ENCODE measurements at places on chromosomes 13 and 19.

DNA sequence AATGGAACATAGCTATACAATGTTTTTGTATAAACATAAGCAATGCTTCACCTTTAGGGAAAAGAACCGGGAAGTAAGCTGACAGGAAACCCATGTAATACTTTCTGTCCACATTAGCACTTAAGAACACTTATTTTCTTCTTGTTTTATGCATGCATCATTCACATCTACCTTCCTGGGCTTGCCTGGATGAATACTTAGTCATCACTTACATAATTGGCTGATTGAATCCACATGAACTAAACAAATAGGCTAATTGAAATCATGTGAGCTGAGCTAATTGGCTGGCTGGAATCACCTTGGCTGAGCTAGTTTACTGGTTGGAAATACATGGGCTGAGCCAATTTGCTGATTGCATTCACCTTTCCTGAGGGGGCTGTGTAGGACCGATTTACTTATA, 78.8 kb downstream of the ZNF726 start:
- no peak for DNase-seq

GRCh38 chr19:41407271-41407670, 9.7 kb downstream of the BCKDHA start:
- peak; percentile 64 for DNase-seq

DNA sequence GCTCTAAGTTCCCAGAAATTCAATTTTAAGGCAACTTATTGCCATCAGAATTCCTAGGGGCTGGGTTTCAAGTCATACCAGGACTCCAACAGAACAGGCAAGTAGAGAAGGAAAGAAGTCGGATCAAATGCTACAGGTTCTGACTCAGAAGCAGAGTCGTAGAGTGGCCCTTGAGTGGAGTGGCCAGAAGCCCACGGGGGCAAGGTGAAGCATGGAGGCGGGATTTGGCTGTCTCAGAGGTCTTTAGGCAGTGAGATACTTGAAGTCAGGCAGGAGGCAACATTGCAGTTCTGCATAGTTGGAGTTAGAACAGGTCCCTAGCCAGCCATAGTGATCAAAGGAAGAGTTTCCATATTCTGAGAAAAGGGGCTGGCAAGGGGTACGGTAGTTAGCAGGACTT, 111.6 kb downstream of the NHLRC3 start:
- DNase-seq, result no peak

DNA sequence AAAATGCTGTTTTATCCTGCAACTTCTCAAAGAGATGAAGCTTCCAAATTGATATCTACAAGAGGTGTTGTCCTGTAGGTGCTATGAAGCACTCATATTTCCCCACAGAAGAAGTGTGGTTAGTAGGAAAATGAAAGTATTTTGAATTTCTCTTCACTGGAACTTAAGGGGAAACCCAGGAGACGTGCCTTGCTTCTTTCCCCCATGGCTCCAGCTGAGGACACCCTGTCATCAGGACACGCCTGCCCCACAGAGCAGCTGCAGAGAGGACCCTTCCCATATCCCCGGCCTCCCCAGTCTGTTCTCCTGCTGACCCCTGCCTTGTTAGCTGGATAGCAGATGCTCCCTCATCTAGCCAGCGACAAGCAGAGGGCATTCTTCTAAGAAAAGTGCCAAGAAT, 371.3 kb downstream of the COG6 start:
- DNase-seq, result no peak

DNA sequence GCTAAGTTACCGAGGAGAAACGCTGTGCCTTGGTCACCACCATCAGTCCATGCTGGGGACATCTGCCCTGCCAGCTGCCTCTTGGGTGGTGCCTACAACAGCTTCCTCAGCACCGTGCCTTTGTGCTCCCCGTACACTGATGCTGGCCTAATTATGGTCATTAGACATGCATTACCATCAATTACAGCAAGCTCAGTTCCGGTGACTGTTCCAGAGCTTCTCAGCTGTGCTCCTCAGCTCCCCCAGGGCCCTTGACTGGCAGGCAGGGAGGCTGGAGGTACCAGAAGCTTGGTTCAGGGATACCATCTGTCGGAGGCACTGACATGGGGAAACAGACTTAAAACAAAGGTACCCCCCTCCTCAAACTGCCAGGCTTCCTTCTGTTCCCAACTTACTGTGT, 40.2 kb downstream of the CILP2 start:
- DNase-seq, result no peak

GRCh38 chr19:37506387-37507166, at the start of gene ZNF793:
ZNF793 (plus strand) TSS chr19:37506939; CDS start chr19:37523440, 16,501 bp downstream.
- peak; percentile 95 for DNase-seq

DNA sequence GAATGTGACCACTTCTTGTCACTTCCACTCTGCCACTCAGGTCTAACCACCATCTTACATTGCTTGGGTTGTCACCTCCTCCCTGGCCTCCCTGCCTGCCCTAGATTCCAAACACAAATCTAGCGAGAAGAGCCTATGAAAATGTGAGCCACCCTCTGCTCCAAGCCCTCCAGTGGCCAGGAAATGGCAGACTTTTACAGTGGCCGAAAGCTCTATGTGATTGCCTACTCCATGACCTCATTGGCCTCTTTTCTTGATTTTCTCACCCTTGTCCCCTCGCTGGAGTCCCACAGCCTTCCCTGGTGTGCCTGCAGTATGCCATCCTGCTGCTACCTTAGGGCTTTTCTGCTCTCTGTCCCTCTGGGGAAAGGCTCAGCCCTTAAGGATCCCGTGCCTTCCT, 84.2 kb downstream of the LRCH1 start:
- DNase-seq, result no peak

- DNase-seq, result peak; percentile 10
Observed at GRCh38 chr13:90238413-90238812, 1109.1 kb upstream of the MIR17HG start.

GRCh38 chr13:93066187-93066586, 160.4 kb upstream of the GPC6 start:
- peak; percentile 53 for DNase-seq

DNA sequence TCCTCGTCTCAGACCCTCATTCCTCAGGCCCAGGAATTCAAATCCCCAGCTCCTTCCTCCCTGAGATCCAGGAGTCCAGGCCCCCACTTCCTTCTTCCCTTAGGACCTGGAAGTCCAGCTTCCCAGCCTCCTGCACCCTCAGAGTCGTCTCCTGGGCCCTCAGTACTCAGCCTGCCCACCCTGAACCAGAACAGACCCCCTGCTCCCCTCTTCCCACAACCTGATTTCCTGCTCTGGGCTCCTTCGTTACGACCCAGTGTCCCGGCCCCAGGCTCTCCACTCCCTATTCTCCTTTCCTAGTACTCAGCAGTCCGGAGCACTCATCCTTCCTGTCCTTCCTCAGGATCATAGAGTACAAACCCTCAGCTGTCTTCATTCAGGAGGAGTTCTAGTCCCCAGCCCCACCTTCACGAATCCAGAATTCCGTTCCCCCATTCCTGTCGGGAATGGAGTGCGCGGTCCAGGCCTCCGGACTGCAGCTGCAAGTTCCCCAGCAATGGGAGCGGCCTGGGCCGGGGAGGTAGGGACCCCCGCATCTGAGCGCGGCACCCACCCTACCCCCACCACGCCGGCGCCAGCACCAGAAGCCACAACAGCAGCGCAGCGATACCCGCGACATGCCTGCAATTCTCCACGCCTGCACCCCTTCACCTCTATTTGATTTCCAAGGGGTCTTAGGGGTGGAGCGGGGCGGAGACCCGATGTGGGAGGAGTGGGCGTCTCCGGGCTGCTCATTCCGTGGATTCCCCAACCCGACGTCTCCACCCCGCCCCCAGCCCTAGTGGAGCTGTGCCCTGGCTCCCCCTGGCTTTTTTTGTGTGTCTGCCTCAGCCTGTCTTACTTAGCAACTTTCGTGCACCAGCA, 12.7 kb downstream of the EGLN2 start:
- no peak for DNase-seq

- DNase-seq, result no peak
Observed at GRCh38 chr13:28545583-28546333, 50.8 kb upstream of the FLT1 start.

GRCh38 chr19:40586611-40587010, 9.9 kb downstream of the SHKBP1 start:
- DNase-seq, result no peak

DNA sequence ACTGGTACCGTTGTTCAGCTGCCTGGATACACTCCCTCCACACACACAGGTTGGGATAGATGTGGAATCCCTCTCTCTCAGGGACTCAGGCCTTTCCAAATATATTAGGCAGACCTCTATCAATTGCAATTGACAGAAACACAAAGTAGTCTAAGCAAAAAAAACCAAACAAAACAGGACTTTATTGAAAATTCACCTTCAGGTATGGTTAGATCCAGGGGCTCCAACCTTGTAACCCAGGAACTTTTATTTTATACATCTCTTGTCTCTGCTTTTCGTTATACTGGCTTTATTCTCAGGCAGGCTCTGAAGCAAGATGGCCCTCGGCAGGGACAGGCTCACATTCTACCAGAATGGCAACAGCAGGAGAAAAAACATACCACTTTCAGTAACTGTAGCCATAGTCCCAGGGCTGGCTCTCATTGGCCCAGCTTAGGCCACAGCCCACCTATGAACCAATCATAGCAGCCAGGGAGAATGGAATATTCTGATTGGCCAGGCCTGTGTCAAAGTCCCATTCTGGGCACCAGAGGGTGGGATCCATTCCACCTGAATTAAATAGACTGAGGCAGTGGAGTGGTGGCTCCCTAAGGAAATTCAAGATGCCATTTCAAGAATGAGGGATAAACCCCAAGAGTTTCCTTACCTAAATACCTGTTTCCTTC, 13.1 kb upstream of the CEACAM19 start:
- no peak for DNase-seq

DNA sequence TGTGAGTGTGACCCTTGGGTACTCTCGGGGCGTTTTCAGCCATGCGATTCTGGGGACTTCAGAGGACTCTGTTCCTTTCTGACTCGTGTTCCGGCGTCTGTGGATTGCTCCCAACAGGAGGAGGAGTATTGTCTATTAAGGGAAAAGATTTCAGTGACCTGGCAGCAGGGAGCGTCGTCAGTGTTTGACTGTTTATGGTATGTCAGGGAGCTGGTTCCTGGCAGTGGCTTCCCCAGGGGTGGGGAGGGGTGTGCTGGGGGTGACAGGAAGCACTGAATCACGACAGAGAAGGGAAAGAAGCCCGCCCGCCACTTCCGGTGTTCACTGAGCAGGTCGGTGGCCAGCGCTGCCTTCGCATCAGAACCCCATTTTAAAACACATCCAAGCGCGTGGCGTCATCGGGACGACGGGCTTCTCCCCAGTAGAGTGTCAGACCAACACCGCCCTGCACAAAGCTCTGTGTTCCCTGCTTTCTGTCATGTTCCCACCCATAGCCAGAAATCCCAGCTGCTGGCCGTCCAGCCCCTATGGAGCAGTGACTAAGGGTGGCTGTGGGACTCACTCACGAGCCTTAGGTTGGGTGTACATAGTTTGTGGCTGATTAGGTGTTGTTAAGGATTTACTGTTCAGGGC, 33.8 kb downstream of the COL4A2 start:
- DNase-seq, result peak; percentile 79

- no peak for DNase-seq
Observed at GRCh38 chr19:2912306-2912705, 11.6 kb downstream of the ZNF57 start.

DNA sequence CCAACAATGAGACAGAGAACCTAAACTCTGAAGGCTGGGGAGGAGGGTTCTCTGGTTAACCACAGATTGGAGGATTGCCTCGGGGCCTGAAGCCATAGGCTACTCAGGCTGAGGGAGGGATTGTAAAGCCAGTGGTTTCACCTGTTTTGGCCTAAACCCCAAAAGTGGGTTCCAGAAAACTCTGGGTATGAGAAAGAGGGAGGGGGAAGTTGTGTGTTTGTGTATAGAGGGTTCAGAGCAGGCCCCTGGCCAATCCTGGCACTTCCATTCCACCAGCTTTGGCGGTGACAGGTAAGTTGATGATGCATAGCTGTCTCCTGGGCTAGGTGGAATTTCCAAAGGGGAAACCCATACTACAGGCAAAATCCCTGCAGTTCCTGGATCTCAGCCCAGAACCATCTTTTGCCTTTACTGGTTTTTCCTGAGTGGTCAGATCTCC, 13.5 kb upstream of the CCDC97 start:
- DNase-seq, result peak; percentile 37

- no peak for DNase-seq
Observed at GRCh38 chr19:38032951-38033350, 125.9 kb downstream of the SIPA1L3 start.

DNA sequence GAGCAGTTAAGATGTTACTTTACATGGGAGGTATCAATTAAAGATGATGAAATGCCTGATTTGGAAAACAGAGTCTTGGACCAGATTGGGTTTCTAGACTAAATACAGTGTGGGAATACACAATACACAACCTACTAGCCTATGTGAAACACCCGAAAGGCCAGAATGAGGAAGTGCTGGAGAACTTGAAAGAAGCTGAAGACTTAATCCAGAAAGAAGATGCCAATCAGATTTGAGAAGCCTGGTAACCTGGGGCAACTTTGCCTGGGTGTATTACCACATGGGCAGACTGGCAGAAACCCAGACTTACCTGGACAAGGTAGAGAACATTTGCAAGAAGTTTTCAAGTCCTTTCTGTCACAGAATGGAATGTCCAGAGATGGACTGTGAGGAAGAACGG, 43.2 kb downstream of the N4BP2L1 start:
- DNase-seq, result no peak

- DNase-seq, result no peak
Observed at GRCh38 chr13:93364166-93364565, 137.6 kb downstream of the GPC6 start.

- peak; percentile 63 for DNase-seq
Observed at GRCh38 chr19:42081584-42082203, 5.7 kb downstream of the ZNF574 start.

DNA sequence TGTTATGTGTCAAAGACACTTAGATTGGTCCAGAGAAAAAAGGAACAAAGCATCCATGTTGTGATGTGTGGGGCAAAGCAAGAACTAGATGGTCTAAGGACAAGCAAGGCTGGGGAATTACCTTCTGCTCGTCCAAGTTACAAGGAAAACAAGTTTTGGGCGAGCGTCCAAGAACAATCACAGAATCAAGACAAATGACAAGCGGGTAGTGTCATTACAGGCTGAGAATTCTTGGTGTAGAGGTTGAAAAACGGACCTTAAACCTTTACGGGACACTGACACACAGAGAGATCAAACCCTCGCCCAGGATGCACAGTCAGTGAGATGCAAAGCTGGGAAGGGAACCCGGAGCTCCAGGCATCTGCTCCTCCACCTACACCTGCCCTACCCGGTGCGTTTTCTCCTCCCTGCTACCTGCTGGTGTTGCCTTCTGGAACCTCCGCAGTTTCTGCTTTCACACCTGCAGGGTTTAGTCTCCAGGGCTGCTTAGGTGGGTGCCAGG, 515 bp upstream of the ZNF324B start:
- peak; percentile 18 for DNase-seq

DNA sequence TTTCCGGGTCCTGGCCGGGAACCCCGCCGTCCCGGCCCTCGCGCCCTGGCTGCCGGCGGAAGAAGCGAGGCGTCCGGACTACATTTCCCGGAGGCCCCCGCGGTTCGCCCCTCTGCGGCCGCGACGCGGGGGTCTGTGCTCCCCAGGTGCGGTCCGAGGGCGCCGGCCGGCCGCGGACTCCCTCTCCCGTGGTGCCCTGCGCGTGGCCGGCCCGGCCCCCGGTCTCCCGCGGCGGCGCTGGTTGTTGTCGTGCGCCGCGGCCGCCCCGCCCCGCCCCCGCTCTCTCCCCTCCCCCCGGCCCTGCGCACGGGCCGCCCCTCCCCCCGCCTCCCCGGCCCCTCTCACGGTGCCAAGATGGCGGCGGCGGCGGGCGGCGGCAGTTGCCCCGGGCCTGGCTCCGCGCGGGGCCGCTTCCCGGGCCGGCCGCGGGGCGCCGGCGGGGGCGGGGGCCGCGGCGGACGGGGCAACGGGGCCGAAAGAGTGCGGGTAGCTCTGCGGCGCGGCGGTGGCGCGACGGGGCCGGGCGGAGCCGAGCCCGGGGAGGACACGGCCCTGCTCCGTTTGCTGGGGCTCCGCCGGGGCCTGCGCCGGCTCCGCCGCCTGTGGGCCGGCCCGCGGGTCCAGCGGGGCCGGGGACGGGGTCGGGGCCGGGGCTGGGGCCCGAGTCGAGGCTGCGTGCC, at the start of gene KMT2B:
KMT2B (plus strand) TSS at position 339 of the 680 bp plus-strand sequence; CDS start at position 355, 16 bp downstream.
- peak; percentile 98 for DNase-seq

Data from astrocyte of the hippocampus (primary cell).